ENCODE measurements at places on chromosomes 12 and 14.
A peak's percentile ranks its signal among the peaks of the same experiment; 100 is the strongest.

- no peak for DNase-seq
These were observed 19.7 kb upstream of the NR1H4 start for GRCh38 chr12:100453951-100454350.

DNA sequence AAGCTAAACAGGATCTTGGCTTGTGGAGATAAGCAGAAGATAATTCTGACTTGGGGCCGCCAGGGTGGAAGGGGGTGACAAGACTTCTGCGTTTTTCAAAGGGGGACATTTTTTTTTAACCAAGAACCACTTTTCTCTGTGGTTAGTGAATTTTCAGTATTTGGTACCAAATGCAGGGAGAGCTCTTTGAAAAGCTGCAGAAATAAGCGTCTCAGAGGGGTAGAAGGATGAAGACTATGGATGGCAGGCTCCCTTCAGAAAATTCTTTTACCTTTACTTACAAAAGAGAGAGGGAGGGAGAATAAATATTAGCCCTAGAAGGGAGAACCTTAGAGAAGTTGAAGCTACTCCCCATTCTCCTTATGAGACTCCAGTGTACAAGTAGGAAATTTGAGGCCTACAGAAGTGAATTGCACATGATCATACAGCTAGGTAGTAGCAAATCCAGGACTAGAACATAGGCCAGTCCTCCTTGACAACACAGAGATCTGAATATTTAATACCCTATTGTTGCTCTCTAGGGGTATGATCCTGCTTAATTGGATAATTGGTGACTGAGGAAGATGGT is 840 bp downstream of the MRPL52 start:
- DNase-seq, result no peak

GRCh38 chr12:12190087-12190809 is 76.6 kb downstream of the LRP6 start:
- no peak for DNase-seq

DNA sequence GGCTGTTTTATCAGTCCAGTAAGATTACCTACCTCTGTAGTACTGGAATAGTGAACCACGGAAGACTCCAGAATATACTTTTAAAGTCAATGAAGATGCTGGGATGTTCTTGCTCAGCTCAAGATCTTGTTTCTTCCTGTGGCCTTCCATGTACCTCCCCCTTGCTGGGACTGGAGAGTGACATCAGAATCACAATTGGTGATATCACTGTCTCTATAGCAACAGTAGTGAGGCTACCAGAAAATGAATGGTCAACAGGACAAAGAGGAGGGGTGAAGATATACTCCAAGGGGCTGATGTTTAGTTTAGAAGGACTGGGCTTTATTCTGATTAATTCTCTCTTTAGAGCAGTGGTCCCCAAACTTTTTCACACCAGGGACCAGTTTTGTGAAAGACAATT is 3.8 kb downstream of the AKAP3 start:
- DNase-seq, result no peak

DNA sequence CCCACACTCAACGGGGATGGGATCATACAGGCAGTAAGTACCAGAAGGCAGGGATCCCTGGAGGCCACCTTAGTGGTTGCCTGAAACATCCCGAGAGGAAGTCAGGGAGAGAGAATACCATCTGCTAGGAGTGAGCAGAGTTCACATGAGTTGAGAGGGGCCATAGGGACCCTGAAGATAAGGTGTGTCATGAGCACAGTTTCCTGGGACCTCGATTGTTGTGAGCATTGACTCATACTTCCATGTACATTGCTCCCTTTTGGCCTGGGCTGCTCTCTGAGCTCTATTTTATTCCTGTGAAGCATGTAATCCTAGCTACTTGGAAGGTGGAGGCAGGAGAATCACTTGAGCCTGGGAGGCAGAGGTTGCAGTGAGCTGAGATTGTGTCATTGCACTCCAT is 120.5 kb downstream of the TBC1D30 start:
- no peak for DNase-seq

GRCh38 chr12:110436231-110436630 is 13.9 kb downstream of the ARPC3 start:
- DNase-seq, result no peak

GRCh38 chr12:92370828-92371227 is 225.2 kb upstream of the BTG1 start:
- no peak for DNase-seq

GRCh38 chr14:102568115-102568614 is 24.3 kb upstream of the RCOR1 start:
- no peak for DNase-seq

GRCh38 chr12:97061171-97061570 is 154.1 kb downstream of the NEDD1 start:
- DNase-seq, result no peak

DNA sequence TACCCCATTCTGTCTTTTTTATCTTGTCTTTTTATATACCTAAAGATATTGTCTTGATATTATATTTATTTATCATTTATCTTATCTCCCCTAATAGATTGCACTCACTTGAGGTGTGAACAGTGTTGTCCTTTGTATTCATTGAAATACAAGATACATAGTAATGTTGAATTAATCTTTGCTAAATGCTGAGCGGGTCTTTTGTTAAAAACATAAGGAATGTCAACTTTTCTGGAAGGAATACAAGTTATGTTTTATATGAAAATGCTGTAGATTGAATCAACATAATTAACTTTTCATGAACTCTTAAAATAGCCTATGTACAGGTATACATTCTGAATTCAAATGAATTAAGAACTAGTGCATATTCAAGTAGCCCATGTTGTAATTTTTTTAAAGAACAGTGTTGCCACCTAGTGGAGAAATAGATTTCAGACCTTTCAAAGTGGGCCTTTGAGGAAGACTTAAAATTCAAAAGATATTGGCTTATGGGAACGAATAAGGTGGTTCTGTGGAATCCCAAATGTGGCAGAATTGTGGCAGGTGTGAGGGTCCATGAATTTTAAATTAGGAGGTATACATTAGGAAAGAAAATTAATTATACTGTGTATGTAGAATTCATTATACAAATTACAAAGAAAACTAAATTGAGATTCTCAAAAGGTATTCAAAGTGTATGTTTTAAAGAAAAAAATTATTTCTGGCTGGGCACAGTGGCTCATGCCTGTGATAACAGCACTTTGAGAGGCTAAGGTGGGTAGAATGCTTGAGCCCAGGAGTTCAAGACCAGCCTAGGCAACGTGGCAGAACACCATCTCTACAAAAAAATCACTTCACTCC is 19.1 kb downstream of the BBOF1 start:
- DNase-seq, result peak; percentile 85

- DNase-seq, result no peak
These were observed 2.1 kb upstream of the GSC start for GRCh38 chr14:94771906-94772490.

DNA sequence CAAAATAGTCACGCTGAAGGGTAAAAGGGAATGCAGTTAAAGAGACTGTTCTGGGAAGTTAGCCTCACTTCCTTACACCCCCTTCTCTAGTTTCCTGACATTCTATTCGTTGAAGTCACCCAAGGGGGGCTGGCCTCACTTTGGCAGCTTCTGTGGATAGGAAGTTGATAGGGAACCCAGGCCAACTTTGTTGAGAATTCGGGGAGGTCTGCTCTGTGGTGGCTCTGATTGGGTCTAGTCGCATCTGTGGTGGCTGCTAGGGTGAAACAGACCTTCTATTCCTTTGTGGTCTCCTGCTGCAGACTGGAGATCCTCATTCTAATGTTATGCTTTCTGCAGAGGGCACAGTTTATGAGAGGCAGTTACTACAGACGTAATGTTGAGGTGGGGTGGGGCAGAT is 28.8 kb upstream of the GZMB start:
- DNase-seq, result no peak

DNA sequence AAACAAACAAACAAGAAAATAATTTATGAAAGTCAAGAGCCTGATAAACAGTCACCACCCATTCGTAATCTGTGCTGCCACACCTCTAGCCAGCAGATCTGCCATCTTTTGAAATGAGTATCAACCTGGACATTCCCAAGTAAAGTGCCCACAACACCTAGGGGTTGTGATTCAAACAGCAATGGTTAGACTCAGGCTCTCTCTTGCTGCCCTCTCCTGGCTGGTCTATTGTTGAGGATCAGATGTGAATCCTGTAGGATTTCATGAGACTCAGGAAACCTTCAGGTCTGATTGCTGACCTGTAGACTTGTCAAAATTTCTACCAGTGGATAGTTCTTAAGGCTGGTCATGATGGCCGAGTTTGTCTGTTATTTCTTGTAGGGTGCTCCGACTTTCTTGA is 26.8 kb downstream of the DGLUCY start:
- DNase-seq, result peak; percentile 59

- DNase-seq, result no peak
These were observed 203.3 kb upstream of the NUDT4 start for GRCh38 chr12:93174473-93174872.

DNA sequence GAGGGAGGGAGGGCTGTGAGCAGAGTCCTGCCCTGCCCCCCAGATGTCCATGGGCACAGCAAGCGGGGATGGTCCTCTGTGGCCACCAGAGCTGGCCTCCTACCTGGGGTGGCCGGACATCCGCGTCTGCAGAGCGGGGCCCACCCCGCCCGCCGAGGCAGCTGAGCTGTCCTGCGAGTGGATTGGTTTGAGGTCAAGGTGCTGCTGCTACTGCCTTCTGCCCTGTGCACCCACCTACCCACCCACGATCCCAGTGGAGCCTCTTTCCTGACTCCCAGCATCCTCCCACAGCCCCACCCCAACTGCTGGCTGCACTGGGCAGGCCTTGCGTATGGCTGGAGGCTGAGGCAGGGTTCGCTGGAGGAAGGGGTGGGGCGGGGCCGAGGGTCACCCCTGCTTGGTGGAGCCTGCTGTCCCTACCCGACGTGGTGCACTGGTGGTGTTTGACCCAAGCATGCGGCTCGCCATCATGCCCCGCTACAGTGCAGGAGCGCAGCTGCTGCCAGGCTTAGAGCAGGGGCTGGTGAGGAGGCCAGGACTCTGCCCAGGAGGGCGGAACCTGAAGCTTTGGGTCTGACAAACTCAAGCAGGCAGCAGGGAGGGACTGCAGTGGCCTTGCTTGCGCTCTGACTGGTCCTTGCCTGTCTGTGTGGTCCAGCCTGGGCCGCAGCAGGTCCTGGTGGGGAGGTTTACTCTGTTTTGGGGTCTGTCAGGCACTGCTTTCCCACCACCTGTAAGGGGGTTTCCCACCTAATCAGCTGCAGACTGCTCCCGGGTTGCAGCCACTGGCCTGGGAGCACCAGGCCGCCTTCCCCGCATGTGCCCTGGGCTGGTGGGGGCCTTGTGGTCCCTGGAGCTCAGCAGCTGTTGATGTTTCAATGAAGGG is 23.7 kb downstream of the CEP170B start:
- no peak for DNase-seq

- no peak for DNase-seq
These were observed 2.5 kb upstream of the CTDSP2 start for GRCh38 chr12:57849035-57849434.

- DNase-seq, result no peak
These were observed 3.1 kb upstream of the RNASE9 start for GRCh38 chr14:20563971-20564370.

DNA sequence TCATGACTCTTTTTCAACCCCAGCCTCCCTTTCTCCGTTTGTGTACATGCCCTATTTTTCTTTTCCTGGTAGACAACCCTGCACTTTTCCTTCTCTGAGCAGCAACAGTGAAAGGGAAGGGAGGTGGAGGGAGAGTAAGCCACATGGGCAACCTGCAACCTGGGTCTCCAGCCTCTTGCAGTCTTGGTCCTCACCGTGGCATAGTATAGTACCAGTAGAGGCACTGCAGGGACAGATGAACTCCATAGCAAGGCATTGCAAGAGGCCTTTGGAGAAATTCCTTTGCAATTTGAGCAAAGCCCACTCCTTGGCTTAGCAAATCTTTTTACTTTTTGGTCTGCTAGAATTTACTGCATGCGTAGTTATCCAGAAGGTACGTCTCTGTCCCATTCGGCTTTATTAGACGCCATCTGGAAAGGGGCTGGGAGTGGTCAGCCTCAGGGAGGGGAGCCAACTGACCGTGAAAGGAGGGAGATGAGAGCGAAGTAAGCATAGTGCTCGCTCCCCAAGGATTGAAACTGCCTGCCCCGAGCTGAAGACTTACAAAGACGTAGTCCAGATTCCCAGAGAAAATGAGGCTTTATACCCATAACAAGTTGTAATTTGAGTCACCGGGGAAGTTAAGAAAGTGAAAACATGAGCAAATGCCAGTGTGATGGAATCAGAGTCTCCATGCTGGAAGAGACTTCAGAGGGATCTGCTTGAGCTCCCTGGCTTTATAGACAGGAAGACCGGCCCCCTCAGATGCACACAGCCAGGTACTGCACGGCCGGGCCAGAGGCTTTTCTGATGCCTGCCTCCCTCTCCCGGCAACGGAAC is 332.0 kb downstream of the CACNA1C start:
- DNase-seq, result no peak

DNA sequence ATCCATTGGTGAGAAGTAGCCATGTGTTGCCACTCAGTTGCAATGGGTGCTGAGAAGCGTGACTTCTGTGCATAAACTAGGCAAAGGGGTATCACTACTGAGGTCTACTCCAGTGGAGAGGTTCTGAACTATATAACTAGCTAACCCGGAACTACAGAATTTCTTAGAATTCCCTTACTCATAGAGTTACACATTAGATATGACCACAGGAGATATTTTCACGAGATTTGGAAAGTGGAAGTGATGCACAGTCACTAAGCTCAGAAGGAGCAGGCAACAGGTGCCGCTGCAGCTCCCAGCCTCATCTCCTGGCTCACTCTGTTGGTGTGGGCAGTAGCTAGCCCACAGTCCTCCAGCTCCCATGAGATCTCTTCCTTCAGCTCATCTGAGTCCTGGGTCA is 136.6 kb downstream of the SSPN start:
- no peak for DNase-seq

DNA sequence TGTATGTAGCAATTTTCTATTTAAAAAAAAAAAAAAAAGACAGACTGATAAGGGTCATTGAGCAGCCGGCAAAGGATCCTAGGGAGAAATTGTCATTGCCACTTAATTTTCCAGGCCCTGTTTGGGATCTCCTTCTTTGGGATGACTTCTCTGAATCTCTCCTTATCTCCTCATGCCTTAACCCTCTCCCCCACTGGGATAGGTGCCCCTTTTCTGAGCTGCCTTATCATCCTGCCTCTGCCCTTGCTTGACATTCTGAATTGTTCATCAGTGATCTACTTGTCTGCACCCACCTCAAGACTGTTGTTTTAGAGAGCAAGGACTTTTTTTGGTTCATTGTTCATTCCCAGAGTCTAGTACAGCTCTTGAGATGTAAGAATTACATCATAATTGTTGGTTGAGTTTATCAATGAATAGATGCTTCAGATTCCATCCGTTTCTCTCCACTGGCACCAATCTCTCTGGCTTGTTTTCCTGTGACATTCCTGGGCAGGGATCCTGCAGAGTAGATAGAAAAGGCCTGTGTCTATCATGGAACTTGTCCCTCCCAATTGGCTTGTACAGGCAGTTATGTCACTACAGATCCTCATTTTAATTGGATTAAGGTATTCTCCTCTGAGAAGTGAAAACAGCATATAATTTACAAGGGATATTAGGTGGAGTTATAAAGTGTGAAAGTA is 42.6 kb downstream of the SOCS2 start:
- DNase-seq, result no peak

All from NCI-H1694 (cell line).